ENCODE measurements at places on chromosomes 2 and 18. TPM values are rescaled to one million over a fixed set of nuclear protein-coding genes. Genes with fewer than 3 reads are reported as not detected.

The MRPL44 gene
- 26.2 TPM for total RNA-seq

DNA sequence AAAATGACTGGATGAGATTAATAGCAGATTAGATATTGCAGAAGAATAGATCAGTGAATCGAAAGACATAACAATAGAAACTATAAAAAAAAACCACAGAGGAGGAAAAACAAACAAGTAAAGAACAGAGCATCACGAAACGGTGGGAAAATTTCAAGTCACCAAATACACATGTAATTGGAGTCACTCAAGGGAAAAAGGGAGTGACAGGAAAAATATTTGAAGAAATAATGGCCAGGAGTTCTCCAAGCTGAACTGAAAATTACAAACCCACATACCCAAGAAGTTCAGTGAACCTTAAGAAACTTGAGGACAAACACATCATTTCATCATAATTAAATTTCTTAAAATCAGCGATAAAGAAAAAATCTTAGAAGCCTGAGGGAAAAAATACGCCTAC, 11.0 kb upstream of the IL1R1 start:
- no peak for DNase-seq

GRCh38 chr2:205681401-205682238, 681 bp upstream of the NRP2 start:
- DNase-seq, result no peak

GRCh38 chr2:44169155-44169898, 652 bp downstream of the PPM1B start:
- DNase-seq, result peak; percentile 83

DNA sequence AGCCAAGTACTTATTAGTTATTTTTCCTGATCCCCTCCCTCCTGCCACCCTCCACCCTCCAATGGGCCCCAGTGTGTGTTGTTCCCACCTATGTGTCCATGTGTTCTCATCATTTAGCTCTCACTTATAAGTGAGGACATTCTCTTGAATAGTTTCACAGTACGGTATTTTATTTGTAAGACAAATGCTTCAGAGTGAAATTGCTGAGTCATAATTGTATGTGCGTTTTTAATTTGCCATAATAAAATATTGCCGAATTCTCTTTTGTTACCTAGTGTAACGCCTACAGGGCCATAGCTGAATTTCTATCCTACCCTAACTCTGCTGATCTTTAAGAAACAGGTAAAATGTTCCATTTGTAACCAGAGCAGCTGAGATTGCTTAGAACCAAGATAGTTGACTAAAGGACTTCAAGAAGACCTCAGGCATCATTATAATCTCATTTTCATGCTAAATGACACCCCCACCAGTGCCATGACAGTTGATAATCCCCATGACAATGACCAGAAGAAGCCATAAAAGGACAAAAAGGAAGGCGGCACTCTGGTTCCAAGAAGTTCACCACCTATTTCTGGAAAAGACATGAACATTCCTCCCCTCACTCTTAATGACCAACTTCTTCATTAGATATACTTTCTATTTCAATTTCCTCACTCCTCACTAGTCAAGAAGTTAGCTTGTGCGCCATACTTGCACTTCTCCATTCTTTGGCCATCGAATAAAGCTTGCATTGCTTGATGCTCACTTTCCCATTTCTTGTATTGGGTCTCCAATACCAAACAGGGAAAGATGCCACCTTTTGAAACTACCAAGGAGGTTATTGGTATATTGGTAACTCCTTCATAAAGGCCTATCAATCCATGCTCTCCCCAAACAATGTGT, 18.4 kb downstream of the SCN9A start:
- DNase-seq, result no peak

GRCh38 chr18:79117385-79117784, 48.2 kb downstream of the ATP9B start:
- no peak for DNase-seq

DNA sequence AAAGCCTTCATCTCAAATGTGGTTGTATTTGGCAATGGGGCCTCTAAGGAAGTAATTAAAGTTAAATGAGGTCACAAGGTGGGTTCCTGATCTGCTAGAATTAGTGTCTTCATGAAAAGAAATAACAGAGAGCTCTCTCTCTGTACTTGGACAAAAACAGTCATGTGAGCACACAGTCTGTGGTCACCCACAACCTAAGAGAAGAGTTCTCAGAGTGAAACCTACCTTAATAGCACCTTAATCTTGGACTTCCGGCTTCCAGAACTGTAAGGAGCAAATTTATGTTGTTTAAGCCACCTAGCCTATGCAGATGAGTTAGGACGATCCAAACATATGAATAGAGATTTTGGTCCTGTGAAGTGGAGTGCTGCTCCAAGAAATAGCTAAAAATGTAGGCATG, 758.9 kb downstream of the LRRTM4 start:
- no peak for DNase-seq

GRCh38 chr2:166768393-166769123, 119.7 kb upstream of the XIRP2 start:
- DNase-seq, result no peak

- DNase-seq, result no peak
These were observed 177.4 kb upstream of the FN1 start for GRCh38 chr2:215613280-215613679.

- DNase-seq, result no peak
These were observed 58.9 kb downstream of the CXCR4 start for GRCh38 chr2:136059036-136059472.

DNA sequence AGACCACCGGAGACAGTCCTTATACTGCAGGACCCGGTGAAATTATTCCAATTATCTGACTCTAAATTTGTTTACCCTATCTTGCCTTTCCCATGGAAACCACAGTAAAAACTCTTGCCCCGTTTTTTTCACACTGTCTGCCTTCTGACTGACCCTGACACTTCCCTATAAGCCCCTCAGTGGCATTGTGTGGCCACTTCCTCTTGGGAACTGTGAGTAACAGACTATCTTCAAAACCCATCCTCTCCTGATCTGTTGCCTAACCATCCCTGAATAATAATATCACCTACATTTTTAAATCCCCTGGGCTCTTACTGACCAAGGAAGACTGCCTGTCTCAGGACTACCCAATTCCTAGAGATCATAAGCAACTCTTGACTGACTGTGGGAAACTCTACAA, 42.6 kb upstream of the RNF152 start:
- DNase-seq, result no peak
